ENCODE measurements at places on chromosomes 4 and X.
A peak's percentile ranks its signal among the peaks of the same experiment; 100 is the strongest.

DNA sequence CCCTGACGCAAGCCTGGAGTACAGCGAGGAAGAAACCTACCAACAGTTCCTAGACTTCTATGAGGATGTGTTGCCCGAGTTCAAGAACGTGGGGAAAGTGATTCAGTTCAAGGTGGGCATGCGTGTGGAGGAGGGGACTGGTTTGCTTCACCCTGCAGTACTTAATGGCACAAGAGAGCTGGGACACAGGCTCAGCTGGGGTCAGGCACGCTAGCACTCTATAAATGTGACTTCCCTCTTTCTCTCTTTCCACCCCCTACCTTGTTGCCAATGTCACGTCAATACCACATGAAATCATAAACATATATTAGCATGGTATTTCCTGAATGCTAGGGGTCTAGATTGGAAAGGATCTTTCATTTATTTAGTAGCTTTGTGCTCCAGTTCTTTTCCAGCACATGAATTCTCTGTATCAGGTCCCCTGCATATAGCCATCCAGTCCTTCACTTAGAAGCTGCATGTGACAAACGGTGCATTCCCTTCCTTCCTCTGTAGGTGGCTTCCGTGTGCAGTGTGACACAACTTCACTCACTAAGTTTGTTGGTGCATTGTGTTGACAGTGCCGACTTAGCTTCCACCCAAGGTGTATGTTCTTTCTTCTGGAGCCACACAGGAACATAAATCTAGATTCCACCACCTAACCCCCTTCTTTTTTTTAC lies 25.6 kb downstream of the ZRSR2 start:
- peak; percentile 2 for DNase-seq

GRCh38 chrX:104961926-104962325 lies 258.6 kb downstream of the TEX13A start:
- DNase-seq: no peak

DNA sequence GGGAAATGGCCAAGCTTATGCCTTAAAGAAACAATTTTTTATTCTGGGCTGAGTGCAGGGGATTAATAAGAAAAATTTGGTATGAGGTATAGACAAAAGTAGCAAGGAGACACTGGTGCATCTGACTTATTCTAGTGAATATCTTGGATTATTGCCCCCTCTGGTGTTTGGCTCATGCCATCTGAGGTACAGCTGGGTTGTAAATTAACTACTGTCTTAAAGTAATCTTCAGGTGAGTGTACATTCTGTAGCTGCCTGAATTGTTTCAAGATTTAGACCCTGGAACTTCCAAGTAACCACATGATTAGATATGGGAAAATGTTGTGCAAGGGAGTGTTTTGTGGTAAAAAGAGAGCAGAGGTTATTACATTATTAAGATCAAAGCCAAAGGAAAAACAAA lies 988.7 kb downstream of the FAM133A start:
- peak; percentile 9 for DNase-seq

GRCh38 chrX:154082396-154083125 lies 15.0 kb downstream of the MECP2 start:
- no peak for DNase-seq

DNA sequence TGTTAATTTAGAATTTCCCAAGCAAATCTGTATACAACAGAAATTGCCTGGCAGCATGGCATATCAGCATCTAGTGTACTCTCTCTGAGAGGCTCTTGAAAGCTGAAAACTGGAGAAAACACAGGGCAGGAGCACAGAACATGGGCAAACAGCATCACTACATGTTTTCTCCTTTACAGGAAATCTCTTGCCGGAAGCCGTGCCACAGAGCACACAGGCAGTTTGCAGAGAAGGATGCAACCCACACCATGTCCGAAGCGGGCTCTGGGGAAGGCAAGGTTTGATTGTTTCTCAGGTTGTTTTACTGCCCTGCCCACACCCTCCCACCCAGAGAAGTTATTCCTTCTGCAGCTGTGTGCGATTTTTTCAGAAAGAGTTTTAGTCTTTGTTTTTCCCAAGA lies 41.1 kb upstream of the FAM9C start:
- no peak for DNase-seq

- no peak for DNase-seq
These were observed 13.4 kb upstream of the NAF1 start for GRCh38 chr4:163180090-163180489.

GRCh38 chr4:108080747-108081146 lies 88.0 kb downstream of the LEF1 start:
- DNase-seq: no peak

DNA sequence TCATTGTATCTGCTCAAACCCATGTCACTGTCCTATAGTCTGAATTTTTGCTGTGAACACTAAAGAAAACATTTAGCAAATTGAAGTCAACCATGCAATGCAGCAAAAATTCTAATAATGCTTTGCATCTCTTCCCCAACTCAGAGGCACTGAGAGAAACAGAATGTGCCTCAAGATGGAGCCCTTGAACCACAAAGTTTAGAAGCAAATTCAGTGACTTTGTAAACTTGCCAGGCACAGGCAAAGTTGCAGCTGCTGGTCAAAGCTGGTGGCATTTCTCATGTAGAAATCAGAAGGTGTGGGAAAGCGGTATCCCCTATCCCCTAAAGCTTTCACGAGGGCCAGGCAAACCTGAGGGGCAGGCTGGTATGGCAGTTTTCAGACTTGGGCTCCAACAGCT lies 121.7 kb upstream of the DIPK2B start:
- DNase-seq: peak; percentile 14

DNA sequence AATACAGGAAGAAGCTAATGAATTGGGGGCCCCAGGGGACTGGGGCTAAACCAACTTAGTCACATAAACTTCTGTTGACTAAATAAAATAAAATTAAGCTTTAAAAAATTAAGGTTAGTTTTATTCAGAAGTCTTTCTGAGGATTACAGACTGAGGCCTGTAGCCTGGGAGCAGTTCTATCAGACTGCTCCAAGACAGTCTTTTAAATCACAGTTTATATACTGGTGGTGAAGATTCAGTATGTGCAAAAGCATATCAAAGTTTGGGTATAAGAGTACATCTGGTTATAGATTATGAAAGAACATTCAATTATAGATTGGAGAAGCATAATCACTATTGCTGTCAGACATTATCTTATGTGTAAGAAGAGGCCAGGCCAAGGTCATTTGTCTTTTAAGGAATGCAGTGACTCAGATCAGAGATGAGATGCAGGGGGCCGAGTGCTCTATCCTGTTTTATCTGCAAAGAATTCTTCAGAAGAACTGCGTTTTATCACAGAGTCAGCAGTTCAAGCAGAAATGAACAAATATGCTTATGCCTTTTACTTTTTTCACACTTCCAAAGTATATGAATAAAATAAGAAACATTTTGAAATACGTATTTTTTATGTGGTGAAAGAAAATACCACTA lies 109.4 kb downstream of the PDHA2 start:
- no peak for DNase-seq

GRCh38 chr4:142281999-142282398 lies 564.1 kb downstream of the INPP4B start:
- no peak for DNase-seq

DNA sequence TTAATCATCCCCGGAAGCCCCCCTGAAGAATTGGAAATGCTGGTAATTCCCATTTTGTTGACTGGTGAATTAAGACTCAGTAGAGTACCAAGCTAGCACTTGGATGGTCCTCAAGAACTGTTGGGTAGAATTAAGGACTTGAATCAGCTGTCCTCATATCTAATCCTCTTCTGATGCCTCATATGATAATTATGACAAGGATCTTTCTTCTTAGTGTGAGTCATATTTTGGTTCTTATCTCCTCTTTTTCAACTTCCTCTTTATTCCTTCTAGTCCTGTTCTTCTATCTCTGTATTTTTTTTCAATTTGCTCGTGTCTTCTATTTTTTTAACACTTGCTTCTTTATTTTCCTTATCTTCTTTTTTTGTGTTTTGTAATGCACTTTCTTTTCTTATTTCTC lies 206.3 kb upstream of the ANXA3 start:
- DNase-seq: no peak

DNA sequence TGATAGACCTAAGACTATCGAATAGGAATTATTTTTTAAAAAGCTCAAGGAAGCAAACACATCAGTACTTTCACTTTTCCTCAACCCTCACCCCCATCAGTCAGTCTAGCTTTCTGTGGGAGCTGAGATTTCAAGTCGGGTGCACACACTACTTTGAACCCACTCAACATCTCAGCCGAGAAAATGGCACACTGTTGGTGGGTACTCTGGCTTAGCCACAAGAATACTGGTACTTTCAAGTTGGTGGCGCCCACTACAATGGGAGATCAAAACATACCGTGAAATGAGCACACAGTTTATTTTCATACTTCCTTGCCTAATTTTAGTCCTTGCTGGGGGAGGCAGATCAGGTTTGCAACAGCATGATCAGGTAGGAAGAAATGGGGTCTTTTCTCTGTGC lies 10.2 kb downstream of the CD40LG start:
- DNase-seq: no peak

Measured in NCI-H69 (cell line).